HCT116 (cell line): ENCODE measurements at places on chromosomes 11 and 22.

GRCh38 chr11:123145661-123146060, 49.4 kb downstream of the CLMP start:
- peak overlapping the region; percentile 49; the same call in 1 of the 2 replicates for H3K27ac ChIP-seq
- H3K4me1 ChIP-seq: peaks cover 29% of the 10 kb centered on the region
- H3K4me3 ChIP-seq: peak overlapping the region; percentile 52
- H3K36me3 ChIP-seq: no peaks in the 10 kb centered on the region

DNA sequence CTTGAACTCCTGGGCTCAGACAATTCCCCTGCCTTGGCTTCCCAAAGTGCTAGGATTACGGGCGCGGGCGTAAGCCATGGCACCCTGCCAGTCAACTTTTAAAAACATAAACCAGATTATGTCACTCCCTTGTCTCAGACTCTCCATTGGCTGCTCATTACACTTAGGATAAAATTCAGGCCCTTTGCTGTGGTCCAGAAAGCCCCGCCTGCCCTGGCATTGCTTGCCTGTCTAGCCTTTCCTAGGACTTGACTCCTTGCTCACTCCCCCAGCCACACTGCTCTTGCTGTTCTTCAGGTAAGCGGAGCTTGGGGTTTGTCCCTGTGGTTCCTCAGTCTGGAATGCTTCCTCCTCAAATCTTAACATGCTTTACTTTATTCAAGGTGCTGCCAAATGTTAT, 30.5 kb downstream of the DIXDC1 start:
- DNase-seq: no peak
- no peaks in the 10 kb centered on the region for H3K4me1 ChIP-seq
- no peak overlapping the region for H3K27ac ChIP-seq
- no peak overlapping the region for H3K4me3 ChIP-seq

GRCh38 chr11:37748641-37749040, 1150.6 kb upstream of the RAG2 start:
- H3K27ac ChIP-seq: no peak overlapping the region
- H3K4me1 ChIP-seq: no peaks in the 10 kb centered on the region
- DNase-seq: no peak

DNA sequence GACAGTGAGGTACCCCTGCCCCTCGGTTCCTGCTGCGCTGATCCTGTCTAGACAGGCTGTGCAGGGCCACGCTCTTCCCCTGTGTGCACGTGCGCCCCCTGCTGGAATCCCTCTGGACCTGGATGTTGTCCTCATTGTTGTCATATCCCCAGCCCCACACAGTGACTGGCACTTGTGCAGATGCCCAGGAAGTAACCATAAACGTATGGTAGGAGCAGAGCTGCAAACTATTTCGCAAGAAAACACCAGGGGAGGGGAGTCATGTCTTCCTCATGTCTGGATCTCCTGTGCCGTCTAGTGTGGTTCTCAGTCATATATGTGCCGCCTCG, 114.7 kb downstream of the CRYBB2 start:
- no peak overlapping the region for H3K27ac ChIP-seq
- no peaks in the 10 kb centered on the region for H3K4me1 ChIP-seq
- no peaks in the 10 kb centered on the region for H3K36me3 ChIP-seq

DNA sequence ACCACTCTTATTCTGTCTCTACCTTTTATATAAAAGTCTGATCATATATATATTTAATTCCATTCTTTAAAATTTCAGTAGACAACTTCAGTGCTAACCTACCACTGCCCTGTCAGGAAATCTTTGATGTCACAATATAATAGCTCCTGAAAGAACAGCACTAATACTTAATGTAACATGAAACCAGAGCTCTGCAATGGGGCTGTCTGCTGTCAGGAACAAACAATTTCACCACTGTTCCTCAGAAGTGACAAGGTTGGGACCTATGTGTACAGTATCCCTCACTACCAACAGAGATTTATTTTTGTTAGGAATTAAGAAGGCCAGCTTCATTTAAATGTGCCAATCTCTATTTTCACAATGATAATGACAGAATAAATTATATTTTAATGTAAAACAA, 165.5 kb upstream of the C11orf58 start:
- H3K27ac ChIP-seq: no peak overlapping the region
- H3K27me3 ChIP-seq: no peaks in the 10 kb centered on the region; the same call in 1 of the 2 replicates
- no peak overlapping the region for H3K4me3 ChIP-seq
- DNase-seq: no peak
- no peaks in the 10 kb centered on the region for H3K4me1 ChIP-seq
- H3K36me3 ChIP-seq: no peaks in the 10 kb centered on the region
